ENCODE measurements at places on chromosomes 2 and 18.

DNA sequence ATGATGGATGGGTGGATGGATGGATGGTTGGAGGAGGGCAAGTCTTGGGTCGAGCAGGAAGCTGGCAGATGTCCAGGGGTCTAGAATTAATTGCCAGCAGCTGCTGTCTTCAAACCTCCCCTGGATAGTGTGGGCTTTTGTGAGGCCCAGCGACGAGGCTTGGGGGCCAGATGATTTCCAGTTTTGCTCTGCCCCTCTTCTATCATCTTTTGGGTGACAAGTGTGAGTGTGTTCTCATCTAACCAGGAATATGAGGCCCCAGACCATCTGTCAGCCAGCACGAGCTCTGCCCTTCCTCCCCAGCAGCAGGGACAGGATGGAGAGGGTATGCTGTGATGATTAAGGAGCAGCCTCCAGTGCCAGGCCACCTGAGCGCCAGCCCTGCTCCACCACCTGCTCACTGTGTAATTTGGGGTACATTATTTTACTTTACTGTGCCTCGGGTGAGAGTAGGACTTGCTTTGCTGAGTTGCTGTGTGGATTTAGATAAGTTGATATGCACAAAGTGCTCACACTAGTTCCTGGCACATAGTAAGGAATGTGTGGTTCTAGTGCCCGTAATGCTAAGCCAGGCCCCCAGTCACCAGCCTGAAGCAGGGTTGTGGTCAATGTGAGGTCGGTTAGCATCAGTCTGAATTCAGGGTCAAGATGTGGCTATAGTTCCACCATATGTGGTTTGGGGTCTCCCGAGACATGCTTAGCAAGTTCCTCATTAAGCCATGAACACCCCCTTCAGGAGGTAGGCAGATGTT, 251.1 kb downstream of the CYP26B1 start:
- no peak for DNase-seq

DNA sequence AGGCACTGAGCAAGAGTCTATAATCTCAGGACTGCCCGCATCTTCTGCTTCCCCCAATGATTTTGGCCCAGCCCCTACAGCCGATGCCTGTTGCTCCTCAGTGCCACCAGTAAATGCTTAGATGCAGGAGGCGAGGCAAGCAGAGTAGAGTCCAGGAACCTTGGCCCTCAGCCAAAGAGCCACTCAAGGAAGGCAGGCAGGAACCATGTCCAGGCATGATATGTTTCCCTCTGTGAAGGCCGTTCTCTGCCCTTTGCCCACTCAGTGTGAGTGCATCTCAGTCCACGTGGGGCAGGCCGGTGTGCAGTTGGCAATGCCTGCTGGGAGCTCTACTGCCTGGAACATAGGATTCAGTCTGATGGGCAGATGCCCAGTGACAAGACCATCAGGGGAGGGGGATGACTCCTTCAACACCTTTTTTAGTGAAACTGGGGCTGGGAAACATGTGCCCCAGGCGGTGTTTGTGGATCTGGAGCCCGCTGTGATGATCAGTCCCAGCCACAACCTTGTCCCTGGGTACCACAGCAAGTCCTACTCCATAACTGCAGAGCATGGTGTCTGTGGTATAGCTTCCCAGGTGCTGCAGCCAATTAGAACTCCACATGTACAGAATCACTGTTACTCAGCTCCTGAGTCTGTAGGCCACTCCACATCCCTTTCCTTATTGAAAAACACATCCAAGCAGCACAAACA, 9.7 kb upstream of the DNAJB2 start:
- no peak for DNase-seq

GRCh38 chr2:135798762-135799161, 38.2 kb downstream of the LCT start:
- peak; percentile 16 for DNase-seq

- peak; percentile 55 for DNase-seq
These were observed 15.2 kb upstream of the NT5DC4 start for GRCh38 chr2:112705575-112705974.

DNA sequence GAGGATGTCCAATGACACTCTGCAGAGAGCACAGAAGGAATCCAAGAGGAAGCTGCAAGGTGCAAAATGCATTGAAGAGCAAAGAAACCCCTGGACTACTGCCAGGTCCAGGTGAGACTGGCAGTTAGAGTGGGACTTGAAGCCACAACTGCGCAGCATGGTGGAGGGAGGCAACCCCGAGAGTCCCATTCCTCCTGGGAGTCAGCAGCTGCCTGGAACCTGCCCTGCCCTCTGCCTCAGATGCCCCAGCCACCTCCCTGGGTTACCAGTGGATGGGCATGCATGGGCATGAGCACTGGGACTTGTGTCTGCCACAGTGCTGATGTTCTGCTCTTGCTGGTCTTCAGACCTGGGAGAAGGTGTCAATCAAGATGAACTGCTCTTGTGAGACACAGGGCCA, 43.2 kb downstream of the ANKMY1 start:
- DNase-seq: no peak

DNA sequence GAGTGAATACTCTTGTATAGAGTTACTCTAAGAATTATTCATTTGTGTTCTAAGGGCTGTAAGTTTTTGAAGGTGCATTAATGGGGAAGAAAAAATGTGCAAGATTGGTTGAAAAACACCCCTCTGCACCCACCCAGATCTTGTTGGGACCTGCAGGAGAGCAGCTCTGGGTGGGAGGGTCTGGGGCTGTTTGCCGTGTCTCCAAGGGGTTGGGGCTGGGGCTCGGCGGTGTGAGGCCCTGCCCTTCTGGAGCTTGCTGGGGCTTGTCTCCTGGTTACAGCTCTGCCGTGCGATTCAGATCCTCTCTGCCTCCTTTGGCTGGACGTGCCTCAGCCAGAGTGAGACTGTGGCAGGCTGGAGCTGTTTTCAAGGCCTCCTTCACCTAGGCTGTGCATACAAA, 26.1 kb downstream of the IGFBP2 start:
- no peak for DNase-seq

DNA sequence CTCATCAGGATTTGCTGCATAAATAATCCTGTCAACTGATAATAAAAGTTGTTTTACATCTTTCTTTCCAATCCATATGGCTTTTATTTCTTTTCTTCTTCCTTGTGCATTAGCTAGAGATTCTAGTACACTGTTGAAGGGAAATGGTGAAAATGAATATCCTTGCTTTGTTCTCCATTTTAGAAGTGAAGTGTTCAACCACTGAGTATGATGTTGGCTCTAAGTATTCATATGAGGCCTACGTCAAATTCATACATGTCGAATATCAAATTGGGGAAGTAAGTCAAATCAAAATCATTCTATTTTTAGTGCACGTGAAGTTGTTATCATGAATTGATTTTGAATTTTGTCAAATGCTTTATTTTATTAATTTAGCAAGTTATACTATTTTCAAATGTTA, 7.8 kb upstream of the ACKR3 start:
- no peak for DNase-seq

GRCh38 chr18:58572181-58572580, 56.7 kb downstream of the ALPK2 start:
- peak; percentile 99 for DNase-seq

DNA sequence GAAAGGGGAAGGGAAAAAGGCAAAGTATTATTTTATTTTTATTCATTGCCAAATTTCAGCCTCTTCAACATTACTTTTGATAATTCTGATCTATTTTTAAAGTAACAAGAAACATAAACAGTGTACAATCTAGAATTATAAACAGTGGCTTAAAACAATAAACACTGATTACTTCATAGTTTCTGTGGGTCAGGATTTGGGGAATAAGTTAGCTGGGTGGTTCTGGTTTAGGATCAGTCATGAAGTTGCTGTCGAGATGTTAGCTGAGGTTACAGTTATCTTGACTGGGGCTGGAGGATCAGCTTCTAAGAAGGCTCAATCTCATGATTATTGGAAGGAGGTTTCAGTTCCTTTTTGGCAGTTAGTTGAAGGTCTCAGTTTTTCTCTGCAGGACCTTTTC, 109.2 kb downstream of the SCN2A start:
- no peak for DNase-seq

DNA sequence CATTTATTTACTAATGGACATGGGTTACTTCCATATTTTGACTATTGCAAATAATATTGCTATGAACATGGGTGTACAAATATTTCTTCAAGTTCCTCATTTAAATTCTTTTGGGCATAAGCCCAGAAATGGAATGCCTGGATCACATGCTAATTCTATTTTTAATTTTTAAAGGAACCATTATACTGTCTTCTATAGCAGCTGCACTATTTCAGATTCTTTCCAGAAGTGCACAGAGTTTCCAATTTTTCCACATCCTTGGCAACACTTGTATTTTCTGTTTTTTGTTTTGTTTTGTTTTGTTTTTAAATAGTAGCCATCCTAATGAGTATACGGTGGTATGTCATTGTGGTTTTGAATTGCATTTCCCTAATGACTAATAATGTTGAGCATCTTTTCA, 8.5 kb upstream of the RALBP1 start:
- DNase-seq: peak; percentile 8

GRCh38 chr2:172962082-172962481, 113.6 kb upstream of the MAP3K20 start:
- DNase-seq: no peak

- DNase-seq: peak; percentile 34
These were observed 954 bp upstream of the CTDSP1 start for GRCh38 chr2:218398437-218399390.

GRCh38 chr2:236136538-236136937, 31.6 kb downstream of the GBX2 start:
- no peak for DNase-seq

DNA sequence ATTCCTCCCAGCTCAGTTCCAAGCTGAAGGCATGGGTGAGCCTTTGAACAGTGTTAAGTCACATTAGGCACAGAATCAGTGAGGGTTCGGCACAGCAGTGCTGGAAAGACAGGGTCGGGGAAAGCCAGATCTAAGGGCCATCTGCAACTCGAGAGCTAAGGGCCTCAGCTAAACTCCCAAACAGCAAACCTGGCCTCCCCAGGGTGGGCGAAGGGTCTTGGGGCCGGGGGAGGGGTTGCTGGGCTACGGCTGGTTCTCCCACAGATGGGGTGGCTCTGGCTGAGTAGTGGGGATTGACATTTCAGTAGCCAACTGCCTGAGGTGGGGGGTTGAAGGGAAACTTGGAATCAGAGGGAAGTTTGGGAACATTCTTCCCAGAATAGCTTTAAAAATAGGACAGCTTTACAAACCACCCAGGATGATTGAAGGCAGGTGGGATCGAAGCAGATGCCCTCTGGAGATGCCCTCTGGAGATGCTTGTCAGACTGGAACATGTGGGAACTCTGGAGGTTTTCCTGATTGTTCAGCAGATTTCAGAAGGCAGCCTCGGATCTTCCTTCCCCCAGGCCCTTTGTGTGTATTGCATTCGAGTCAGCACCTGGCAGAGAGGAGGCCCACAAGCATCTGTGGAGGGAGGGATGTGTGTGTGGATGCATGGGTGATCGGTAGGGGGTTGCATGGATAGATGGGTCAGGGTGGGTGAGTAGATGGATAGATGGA, 156.4 kb downstream of the SMAD7 start:
- DNase-seq: no peak

- no peak for DNase-seq
These were observed 106.2 kb downstream of the CYRIA start for GRCh38 chr2:16559278-16560067.

DNA sequence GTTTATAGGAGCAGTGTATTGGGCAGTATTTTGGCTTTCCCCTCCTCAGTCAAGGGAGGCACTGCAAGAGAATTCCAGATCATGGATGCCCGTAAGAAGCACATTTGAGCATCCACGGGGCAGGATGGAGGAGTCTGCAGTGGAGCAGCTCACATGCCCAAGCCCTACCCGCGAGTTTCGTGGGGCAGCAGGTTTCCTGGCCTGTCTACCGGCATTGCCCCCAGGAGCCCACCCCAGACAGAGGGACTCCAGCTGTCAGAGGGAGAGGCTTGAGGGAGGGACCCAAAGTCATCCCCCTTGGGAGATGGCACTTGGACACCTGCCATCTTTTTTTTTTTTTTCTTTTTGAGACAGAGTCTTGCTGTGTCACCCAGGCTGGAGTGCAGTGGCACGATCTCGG, 31.3 kb downstream of the TMEM177 start:
- no peak for DNase-seq

GRCh38 chr2:8539743-8540551, 141.9 kb upstream of the ID2 start:
- DNase-seq: no peak

DNA sequence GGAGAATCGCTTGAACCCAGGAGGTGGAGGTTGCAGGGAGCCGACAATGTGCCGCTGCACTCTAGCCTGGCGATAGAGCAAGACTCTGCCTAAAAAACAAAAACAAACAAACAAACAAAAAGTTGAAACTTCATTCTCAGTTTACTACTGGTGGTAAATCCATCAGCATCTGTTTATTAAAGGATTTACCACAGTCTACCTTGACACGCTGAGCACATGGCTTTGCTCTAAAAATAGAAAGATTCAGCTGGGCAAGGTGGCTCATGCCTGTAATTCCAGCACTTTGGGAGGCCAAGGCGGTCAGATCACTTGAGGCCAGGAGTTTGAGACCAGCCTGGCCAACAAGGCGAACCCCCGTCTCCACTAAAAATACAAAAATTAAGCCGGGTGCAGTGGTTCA, 201.3 kb downstream of the TGIF1 start:
- no peak for DNase-seq

DNA sequence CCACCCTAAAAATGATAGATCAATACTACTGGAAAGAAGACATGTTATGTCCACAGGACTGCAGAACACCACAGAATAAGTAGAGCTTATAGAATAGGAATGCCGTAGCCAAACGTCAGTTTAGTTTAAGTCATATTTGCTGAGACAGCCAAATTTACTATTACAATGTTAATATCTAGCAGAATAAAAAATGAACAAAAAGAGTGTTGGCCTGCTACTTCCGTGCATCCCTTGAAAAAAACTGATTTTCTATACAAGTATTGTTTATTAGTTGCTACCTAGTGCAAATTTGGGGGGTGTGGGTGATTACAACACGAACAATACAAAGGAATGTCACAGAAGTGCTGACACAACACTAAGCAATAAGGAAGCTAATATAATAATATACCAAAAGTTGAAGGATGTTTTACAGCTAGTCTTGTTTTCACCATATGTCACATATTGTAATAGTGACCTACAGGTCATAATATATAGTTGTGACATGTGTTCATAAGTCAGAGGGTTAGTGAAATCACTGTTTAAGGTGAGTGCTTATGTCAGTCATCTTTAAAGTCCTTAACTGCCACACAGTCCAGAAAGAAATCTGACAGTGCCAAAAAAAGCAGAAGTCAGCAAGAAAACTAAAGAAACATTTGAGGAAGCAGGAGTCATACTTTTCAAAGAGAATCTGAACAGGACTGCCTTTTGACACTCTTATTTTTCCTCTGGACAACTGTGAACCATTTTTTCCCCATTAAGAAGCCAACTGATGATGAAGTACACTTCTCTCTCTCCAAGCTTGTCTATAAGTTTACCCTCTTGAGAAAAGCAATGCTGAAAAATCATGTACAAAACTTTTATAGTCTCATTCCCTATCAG, 376.4 kb downstream of the ZEB2 start:
- no peak for DNase-seq

GRCh38 chr18:47898696-47899095, 31.8 kb downstream of the SMAD2 start:
- DNase-seq: no peak

GRCh38 chr2:60539140-60539539, 14.3 kb downstream of the BCL11A start:
- no peak for DNase-seq

GRCh38 chr2:222294996-222295367, 3.8 kb downstream of the PAX3 start:
- no peak for DNase-seq

Measured in HFFc6 (cell line).